Mucosa of descending colon (tissue), 3 donors: ENCODE measurements at places on chromosomes 2 and 18.

- peak; percentile 79 for DNase-seq
These were observed 2.4 kb downstream of the SMAD7 start for GRCh38 chr18:48948112-48949049.

- DNase-seq, result no peak
These were observed 3.9 kb upstream of the TNFRSF11A start for GRCh38 chr18:62321201-62321600.

DNA sequence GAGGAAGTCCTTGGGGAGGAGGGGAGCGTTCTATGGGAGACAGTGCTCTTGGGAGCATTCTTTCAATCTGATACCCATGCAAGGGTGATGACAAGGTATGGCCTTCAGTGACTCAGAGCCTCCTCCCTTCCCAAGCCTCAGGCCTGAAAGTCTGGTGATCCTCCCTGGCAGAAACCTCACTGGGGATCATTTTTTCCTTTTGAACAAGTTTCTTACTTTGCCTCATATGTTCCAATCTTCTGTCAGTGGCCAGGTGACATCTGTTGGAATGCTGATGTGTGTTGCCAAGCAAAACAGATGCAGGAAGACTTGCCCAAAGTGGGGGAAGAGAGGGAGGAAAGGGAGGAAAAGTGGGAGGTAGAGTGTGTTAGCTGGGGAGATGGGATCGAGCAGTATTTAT lies 224.8 kb downstream of the NEDD4L start:
- DNase-seq, result no peak

GRCh38 chr2:187299122-187299906 lies 148.7 kb downstream of the CALCRL start:
- no peak for DNase-seq

- DNase-seq, result peak; percentile 82
These were observed 25.9 kb downstream of the MLPH start for GRCh38 chr2:237512774-237513466.

DNA sequence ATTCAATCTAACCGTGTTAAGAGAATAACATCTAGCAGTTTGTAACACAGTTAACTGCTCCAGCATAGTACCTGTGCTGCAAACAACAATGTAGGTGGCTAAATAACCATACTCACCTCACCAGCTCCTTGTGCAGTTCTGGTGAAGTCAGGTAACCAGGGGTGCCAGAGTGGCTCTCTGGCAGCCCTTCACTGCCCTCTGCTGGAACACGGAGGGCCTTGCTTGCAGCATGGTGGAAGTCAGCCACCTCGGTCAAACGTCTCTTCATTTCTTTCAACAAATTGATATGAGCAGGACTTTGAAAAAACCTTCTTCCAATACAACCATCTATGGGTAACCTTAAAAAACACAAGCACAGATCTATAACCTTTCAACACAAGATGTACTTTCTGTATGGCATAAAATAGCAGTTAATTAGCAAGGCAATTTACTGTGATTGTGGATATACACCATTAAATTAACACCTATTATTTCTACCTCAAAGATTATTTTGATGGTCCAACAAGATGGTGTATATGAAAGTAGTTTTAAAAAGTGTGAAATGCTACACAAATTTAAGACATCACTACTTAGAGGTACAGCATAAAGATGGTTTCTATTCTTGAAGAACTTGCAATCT lies 56.6 kb downstream of the EPG5 start:
- peak; percentile 63 for DNase-seq

GRCh38 chr2:226387499-226387942 lies 412.1 kb downstream of the IRS1 start:
- no peak for DNase-seq

DNA sequence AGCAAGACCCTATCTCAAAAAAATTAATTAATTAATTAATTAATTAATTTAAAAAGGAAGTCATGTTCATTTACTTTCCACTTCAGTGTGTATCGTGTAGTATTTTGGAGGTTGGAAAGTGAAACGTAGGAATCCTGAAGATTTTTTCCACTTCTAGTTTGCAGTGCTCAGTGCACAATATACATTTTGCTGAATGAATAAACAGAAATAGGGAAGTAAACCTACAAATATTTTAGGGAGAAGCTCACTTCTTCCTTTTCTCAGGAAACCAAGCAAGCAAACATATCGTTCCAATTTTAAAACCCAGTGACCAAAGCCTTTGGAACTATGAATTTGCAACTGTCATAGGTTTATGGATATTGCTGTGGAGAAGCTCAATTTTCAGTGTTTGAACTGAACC lies 27.8 kb downstream of the SLC14A1 start:
- DNase-seq, result no peak

- peak; percentile 82 for DNase-seq
These were observed 5.8 kb upstream of the MRPL33 start for GRCh38 chr2:27765621-27766286.

DNA sequence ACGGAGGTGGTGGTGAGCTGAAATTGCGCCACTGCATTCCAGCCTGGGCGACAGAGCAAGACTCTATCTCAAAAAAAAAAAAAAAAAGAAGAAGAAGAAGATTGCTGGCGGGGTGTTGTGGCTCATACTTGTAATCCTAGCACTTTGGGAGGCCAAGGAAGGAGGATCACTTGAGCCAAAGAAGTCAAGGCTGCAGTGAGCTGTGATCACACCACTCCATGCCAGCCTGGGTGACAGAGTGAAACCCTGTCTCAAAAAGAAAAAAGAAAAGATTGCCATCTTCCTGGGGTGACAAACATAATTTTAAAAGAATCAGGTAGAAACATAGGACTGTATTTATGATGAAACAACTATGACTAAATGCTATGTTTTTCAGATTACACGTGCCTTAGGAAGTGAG lies 55.1 kb upstream of the EML4 start:
- no peak for DNase-seq

GRCh38 chr2:75342504-75343175 lies 143.3 kb upstream of the TACR1 start:
- DNase-seq, result no peak

GRCh38 chr2:224241812-224242211 lies 160.1 kb downstream of the FAM124B start:
- no peak for DNase-seq

DNA sequence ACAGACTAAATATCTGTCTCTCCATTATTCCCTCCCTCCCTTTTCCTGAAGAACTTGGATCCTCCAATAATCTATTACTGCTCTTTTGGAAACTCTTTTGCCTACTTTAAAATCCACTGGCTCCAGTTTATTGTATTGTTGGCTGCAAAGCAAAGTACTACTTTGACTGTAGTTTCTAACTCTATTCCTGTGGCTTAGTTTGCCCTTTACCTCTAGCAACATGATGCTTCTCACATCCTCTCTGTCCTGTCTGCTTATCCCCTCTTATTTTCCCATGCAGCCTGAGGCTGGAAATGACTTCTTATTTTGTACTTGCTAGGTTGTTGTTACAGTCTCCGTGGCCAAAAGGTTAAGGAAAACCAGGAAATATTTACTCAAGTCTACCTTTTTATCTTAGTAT lies 26.8 kb downstream of the PDK1 start:
- no peak for DNase-seq

GRCh38 chr2:23505218-23505983 lies 120.4 kb downstream of the KLHL29 start:
- DNase-seq, result no peak

- no peak for DNase-seq
These were observed 458.3 kb upstream of the SLC14A2 start for GRCh38 chr18:45156946-45157345.

GRCh38 chr2:230890646-230891045 lies 25.9 kb downstream of the ITM2C start:
- DNase-seq, result no peak

DNA sequence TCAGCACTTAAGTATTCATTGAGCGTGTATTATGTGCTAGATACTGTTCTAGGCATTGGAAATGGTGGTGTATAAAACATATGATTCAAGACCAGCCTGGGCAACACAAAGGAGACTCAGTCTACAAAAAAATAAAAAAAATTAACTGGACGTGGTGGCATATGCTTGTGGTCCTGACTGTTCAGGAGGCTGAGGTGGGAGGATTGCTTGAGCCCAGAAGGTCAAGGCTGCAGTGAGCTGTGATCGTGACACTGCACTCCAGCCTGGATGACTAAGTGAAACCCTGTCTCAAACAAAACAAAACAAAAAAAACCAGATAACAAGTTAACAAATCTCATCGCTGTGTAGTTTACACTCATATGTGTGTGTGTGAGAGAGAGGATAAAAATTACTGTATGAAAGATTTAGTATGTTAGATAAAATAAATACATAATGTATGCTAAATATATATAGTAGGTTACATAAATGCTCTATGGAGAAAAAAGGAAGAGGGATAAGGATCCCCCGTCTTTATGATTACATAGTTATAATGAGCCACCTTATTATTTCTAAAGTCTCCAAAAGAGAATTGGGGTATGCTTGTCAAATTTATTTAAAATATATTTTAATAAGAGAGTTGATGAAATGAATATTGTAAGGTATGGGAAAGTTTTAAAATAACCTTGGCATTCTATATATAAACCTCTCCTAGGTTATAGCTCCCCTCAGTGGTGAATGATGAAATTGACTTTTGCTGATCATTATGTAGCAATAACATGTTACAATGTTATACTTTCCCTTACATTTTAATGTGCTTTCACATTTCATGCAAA lies 69.2 kb downstream of the EHBP1 start:
- no peak for DNase-seq

- DNase-seq, result no peak
These were observed 114.3 kb upstream of the MCFD2 start for GRCh38 chr2:47029737-47030524.

GRCh38 chr2:200950378-200950777 lies 13.1 kb downstream of the ORC2 start:
- DNase-seq, result no peak

DNA sequence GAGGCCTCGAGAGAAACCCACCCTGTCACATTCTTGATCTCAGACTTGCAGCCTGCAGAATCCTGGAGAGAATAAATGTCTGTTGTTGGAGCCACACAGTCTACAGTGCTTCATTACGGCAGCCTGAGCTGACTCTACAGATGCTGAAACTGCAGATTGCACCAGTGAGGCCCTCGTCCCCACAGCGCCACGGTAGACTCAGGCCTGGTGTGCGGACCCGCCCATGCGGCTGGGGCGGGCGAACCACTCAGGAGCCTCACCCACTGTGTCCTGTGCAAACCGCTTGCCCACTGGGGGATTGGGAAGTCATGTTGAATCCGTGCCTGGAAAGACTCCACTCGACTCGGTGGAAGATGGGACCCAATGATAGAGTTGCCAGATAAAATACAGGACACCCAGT lies 125.2 kb upstream of the COPS8 start:
- no peak for DNase-seq

DNA sequence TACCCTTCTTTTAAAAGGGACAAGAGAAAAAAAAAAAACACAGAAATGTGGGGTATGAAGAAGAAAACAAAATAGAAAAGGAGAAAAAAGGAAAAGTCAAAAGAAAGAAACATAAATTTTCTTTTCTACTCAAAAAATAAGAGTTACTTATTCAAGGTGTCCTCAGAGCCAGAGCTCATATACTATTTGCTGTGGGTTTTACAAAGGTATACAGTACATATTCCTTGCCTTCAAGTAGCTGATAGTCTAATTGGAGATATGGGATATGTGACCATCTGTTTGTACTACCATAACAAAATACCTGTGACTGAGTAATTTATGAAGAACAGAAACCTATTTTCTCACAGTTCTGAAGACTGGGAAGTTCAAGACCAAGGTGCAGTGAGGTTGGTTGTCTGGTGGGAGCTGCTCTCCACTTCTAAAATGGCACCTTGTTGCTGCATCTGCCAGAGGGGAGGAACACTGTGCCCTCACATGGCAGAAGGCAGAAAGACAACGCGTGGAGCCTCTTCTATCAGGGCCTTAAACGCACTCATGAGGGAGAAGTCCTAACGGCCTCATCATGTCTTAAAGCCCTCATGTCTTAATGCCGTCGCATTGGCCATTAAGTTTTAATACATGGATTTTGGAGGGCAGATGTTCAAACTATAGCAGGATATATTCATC lies 33.9 kb downstream of the NBAS start:
- DNase-seq, result no peak

- DNase-seq, result no peak
These were observed 162.4 kb downstream of the SMAD7 start for GRCh38 chr18:48788373-48788772.

DNA sequence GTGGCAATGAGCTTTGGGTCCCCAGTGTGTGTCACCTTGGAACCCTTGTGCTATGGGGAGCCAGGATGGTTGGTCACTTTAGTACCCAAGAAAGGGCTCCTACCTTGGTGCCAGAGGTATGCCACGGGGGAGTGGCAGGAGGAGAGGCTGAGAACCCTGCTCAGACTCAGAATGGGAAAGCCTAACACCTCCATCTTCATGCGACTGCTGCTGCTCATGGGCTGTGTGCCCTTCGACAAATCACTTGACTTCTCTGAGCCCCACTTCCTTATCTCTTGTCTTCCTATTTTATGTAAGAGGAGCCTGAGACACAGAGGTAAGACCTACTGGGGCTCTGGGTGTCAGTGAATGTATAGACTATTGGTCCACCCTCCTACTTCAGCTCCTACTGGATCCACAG lies 25.1 kb downstream of the EHD3 start:
- DNase-seq, result no peak

DNA sequence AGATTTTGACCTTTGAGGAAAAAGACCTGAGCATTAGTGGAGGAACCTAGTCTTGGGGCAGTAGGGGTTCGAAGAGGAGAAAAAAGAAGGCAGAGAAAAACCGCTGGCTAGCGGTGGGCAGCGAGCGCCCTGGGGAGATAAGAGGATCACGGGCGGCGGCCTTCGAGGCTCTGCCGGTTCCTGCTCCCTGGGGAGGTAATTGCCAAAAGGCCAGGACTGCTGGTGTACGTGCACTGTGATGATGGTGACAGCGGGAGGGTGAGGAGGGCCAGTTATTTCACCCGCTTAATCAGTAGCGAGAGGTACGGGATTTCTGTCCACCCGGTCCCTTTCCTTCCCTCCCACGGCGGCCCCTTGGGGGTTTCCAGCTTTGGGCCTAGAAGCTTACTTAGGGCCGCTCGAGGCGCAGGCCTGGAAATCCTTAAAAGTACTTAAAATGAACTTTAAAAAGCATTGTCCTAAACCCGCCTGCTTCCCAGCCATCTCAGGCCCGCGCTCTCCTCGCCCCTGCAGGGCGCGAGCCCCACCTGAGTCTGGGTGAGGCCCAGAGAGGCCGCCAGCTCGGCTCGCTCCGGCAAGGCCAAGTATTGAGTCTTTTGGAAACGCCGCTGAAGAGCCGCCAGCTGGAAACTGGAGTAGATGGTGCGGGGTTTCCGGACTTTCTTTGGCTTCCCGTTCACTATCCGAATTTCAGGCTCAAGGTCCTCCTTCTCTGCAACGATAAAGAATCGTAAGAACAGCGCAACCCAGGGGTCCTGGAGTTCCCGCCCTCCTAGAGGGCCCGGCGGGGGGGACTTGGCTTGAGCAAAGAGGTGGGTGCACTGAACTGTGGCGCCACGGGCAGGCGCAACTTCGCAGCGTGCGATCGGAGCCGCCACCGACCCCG lies 1.5 kb downstream of the DLX2 start:
- no peak for DNase-seq

GRCh38 chr2:190628591-190629319 lies 20.1 kb upstream of the NAB1 start:
- DNase-seq, result no peak
